ENCODE measurements at places on chromosomes 1 and 21. TPM values are rescaled to one million over a fixed set of nuclear protein-coding genes. Genes with fewer than 3 reads are reported as not detected.

- no peak overlapping the region for H3K27ac ChIP-seq
- H3K4me3 ChIP-seq = no peak overlapping the region
Measured at GRCh38 chr1:110012100-110012780, 22.2 kb upstream of the STRIP1 start.

DNA sequence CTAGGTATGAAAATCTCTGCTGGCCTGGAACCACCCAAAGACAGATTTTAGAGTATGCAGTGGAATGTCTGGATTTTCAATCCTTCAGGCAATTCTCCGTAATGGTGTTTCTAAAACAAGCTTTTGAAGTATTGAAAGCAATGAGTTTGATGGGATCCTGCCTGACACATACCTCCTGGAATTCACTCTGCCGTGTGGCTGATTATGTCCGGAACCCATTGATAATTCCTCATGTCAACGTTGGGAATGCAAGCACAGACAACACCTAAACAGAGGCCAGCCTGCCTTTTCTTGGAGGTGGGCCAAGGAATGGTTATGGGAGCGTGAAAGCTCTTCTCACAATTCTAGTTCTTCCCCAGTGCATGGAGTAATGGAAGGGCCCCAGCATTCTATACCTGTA, 168.9 kb upstream of the HMCN1 start:
- no peaks in the 10 kb centered on the region for H3K27me3 ChIP-seq
- H3K27ac ChIP-seq = no peak overlapping the region
- no peak overlapping the region for H3K4me3 ChIP-seq
- no peaks in the 10 kb centered on the region for H3K4me1 ChIP-seq

DNA sequence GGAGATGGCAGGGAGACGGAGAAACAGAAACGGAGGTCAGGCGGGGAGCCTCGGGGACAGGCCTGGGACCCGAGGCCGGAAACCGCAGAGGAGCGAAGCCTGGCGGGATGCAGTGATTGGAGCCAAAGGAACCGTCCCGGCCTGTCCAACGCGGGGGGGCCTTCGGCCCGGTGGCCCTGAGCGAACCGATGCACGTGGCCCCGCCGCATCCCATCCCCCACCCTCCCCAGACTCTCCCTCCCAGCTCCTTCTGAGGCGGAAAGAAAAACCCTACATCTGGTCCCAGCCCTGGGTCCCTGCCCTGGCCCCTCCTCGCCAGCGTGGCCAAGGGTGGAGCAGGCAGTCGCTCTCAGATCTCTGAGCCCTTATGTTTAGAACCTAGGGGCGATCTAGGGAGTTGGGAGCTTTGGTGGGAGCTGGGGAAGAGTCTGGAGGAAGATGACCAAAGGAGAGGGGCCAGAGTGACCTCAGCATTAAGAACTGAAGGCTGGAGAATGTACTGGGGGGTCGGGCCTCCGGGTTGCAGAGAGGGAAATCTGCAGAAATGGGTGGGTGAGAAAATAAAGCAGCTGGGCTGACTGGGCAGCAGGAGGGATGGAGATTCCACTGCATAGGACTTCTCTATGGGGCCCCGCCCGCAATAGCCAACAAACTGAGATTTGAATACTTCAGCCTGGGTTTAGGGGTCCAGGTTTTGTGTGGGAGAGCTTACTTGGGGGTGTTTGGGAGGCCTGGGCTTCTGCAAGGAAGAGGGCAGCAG, 1.5 kb upstream of the CRABP2 start:
- H3K27me3 ChIP-seq = peaks cover 18% of the 10 kb centered on the region
- H3K36me3 ChIP-seq = no peaks in the 10 kb centered on the region
- H3K27ac ChIP-seq = no peak overlapping the region

- no peak for DNase-seq
- no peaks in the 10 kb centered on the region for H3K36me3 ChIP-seq
- H3K27me3 ChIP-seq = no peaks in the 10 kb centered on the region
- no peak overlapping the region for H3K4me3 ChIP-seq
- H3K4me1 ChIP-seq = peaks cover 19% of the 10 kb centered on the region
Measured at GRCh38 chr1:118266436-118266835, 81.4 kb upstream of the SPAG17 start.

DNA sequence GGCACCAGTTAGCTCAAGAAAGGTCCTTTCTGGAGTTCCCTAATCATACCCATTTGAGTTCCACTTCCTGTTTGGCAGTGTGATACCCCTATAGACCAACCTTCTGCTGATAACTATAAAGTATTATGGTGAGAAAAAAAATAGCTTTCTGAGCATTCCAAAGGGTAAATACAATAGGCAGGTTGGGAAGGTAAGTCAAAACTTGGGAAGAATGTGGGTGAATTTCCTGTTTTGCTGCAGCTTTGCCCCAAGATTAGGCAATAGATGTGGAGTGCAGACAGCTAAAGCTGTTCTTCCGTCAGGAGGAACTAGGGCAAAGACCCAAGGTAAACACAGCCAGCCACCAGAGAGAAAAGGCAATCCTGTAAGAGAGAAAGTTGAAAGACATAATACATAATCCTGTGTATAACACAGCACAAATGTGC, 49.9 kb upstream of the GUCA2A start:
- peaks cover 11% of the 10 kb centered on the region for H3K4me1 ChIP-seq
- no peak for DNase-seq
- H3K27ac ChIP-seq = no peak overlapping the region
- H3K4me3 ChIP-seq = no peak overlapping the region
- peaks cover 25% of the 10 kb centered on the region for H3K36me3 ChIP-seq

DNA sequence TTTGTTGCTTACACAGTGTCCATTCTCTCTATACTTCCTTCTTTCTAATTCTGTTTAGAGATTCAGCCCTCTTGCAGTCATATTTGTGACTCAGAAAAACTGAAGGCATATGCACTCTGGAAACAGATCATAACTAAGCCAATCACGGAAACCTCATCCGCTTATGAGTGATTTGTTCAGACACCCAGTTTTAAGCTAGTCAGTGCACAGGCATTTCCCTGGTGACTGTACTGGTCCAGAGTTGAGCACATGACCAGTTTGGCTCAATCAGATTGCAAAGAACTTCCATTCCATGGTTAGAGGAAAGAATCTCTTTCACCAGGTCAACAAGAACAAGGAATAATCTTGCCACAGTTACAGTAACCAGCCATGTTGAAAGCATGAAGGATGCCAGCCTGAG, 69.2 kb upstream of the SGIP1 start:
- no peak overlapping the region for H3K27ac ChIP-seq
- H3K4me3 ChIP-seq = no peak overlapping the region
- H3K36me3 ChIP-seq = no peaks in the 10 kb centered on the region
- no peak for DNase-seq
- no peaks in the 10 kb centered on the region for H3K4me1 ChIP-seq
- H3K27me3 ChIP-seq = no peaks in the 10 kb centered on the region

- no peaks in the 10 kb centered on the region for H3K27me3 ChIP-seq
- H3K4me3 ChIP-seq = no peak overlapping the region
- peak; percentile 3 for DNase-seq
- no peak overlapping the region for H3K27ac ChIP-seq
- H3K4me1 ChIP-seq = no peaks in the 10 kb centered on the region
- no peaks in the 10 kb centered on the region for H3K36me3 ChIP-seq
Measured at GRCh38 chr1:237235091-237235490, 193.1 kb downstream of the RYR2 start.

DNA sequence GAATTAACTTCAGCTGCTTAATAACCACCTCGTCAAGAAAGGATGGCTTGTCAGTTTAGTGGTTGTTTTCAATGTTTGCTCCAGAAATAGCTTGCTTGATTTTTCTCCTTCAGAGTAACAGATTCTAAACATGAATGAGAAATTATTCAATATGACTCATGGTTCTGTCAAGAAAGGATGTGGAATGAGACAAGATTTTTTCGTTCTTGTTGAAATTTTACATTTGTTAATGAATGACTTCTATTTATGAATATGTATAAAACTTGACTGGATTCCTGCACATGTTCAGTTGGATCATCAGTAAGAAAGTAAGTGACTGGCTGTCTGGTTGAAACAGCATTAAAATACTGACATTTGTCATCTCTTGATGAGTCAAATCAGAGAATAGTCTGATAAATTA, 38.3 kb downstream of the IFI44 start:
- no peaks in the 10 kb centered on the region for H3K4me1 ChIP-seq
- no peaks in the 10 kb centered on the region for H3K27me3 ChIP-seq
- no peak for DNase-seq

- no peak overlapping the region for H3K27ac ChIP-seq
- H3K4me3 ChIP-seq = no peak overlapping the region
- no peaks in the 10 kb centered on the region for H3K27me3 ChIP-seq
Measured at GRCh38 chr21:37863842-37864241, 52.4 kb downstream of the KCNJ6 start.

DNA sequence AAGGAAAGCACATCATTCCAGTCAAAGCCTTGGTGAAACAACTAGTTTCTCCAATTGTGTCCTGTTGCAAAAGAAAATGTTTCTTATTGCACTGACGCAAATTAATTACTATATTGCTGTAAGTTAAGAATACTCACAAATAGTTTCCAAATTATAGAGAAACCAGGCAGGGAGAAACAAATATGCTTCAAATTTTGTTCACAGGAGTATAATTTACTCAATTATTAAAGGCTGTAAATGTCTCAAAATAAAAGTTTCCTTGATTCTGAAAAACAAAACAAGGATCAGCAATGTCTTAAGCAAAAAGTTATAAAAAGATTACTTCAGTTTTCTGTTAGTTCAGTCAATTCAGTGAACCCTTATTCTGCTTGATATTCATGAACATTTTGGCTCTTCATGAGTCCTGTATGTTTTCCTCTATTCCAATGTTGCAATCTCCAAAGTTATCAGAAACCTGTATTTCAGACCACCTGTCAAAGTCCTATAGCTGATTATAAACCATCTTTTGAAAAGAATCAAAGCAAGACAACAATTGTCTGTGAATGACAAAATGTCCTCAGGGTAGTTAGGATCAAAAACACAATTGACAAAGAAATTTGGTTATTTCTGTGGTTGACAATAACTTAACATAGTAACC, 11.7 kb upstream of the SYPL2 start:
- H3K4me1 ChIP-seq = no peaks in the 10 kb centered on the region
- no peaks in the 10 kb centered on the region for H3K27me3 ChIP-seq
- H3K36me3 ChIP-seq = no peaks in the 10 kb centered on the region

DNA sequence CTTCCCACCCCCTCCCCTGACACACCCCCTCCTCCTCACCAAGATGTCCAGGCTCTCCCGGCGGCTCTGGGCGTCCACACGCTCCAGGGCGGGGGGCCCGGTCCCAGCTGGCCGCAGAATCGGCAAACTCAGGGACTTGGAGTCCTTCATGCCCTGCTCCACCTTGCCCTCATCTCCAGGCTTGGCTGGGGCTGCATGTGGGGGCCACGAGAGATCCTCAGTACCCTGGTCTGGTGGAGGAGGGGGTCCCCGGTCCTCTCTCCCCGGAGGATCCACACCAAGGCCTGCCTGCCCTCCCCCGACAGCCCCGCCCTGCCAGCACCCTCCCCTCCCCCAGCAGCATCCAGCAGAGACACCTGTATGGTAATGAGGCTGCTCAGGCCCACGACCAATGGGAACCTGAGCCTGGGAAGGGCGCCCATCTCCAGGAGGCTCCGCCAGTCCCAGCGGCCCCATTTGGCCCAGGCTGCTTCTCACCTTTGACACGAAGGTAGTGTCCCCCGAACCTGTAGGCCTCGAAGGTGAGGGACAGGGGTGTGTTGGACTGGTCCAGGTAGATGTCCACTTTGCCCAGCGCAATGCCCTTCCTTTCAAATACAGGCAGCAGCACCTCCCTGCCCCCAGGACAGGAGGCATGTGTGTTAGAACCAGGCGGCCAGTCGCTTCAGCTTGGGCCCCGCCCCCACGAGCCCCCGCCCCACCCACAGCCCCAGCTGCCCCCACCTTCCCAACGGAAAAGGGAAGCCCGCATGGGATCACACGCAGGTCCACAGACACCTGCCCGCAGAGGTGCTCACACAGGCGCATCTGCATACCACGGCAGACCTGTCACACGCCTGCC, 8.2 kb upstream of the TNFRSF25 start:
- H3K4me1 ChIP-seq = no peaks in the 10 kb centered on the region
- H3K27ac ChIP-seq = no peak overlapping the region
- no peaks in the 10 kb centered on the region for H3K27me3 ChIP-seq
- H3K36me3 ChIP-seq = no peaks in the 10 kb centered on the region

- H3K4me1 ChIP-seq = peaks cover 25% of the 10 kb centered on the region
- H3K4me3 ChIP-seq = peak overlapping the region; percentile 14
- H3K27ac ChIP-seq = peak overlapping the region; percentile 68
- peak; percentile 79 for DNase-seq
- H3K27me3 ChIP-seq = peaks cover 3% of the 10 kb centered on the region
Measured at GRCh38 chr1:10856176-10856683, 59.8 kb upstream of the CASZ1 start.

- no peak overlapping the region for H3K4me3 ChIP-seq
- DNase-seq = no peak
- H3K36me3 ChIP-seq = no peaks in the 10 kb centered on the region
- H3K4me1 ChIP-seq = no peaks in the 10 kb centered on the region
- H3K27ac ChIP-seq = no peak overlapping the region
Measured at GRCh38 chr1:53413175-53414001, 45.8 kb upstream of the DMRTB1 start.

GRCh38 chr1:214332946-214333798, 52.2 kb downstream of the SMYD2 start:
- DNase-seq = peak; percentile 57
- no peak overlapping the region for H3K4me3 ChIP-seq
- no peaks in the 10 kb centered on the region for H3K4me1 ChIP-seq
- no peak overlapping the region for H3K27ac ChIP-seq

DNA sequence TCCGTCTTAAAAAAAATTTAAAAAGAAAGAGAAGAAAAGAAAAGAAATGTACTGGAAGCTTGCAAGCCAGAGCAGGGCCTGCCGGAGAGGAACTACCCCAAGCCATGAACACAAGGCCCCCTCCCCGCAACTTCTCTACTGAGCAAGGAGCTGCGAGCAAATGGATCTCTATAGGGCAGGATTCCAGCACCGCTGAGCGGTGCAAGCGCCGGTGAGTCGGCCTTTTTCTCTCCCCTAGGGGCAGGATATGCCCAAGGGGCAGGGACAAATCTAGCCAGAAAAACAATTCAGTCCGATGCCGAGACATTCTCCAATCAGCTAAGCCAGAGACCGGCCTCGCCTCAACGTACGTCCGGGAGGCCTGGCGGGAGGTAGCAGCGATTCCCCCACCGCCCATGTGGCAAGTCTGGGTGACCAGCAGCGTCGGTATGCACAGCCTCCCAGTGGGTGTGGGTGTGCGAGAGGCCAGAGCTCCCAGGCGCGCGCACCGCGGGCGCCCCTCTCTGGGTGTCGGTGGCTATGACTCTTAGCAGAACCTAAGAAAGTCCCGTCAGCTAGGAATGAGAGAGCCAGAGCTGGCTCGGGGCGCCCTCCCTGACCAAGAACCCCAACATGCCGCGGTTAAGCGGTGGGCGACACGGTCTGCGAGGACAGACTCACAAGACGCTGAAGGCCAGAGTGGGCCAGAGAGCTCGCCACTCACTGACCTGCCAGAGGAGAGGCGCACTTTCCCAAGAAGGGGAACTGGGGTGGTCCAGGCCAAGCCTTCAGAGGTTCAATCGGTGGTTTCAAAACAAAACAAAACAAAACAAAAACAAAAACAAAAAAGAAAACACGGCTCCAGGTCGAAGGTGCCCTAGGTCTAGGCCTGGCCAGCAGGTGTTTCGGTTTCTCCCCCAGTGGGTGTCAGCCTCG, 1.9 kb downstream of the CSMD2 start:
- H3K27ac ChIP-seq = no peak overlapping the region
- peaks cover 8% of the 10 kb centered on the region for H3K4me1 ChIP-seq
- H3K36me3 ChIP-seq = no peaks in the 10 kb centered on the region
- no peaks in the 10 kb centered on the region for H3K27me3 ChIP-seq
- no peak for DNase-seq
- H3K4me3 ChIP-seq = no peak overlapping the region

The GJA5 gene
- total RNA-seq = not detected

The GJC2 gene
- total RNA-seq = 0.43 TPM

The SLAMF6 gene
- total RNA-seq = not detected

The DMBX1 gene
- not detected for total RNA-seq

The CHAF1B gene
- total RNA-seq = 18.7 TPM

The PLA2G2F gene
- total RNA-seq = not detected

The LIN28A gene
- total RNA-seq = not detected

The PTPRC gene
- total RNA-seq = not detected

The RHD gene
- total RNA-seq = not detected

The LY9 gene
- not detected for total RNA-seq
